Myocyte (in vitro differentiated cells): ENCODE measurements at places on chromosomes 3 and 15. TPM values are rescaled to one million over a fixed set of nuclear protein-coding genes. Genes with fewer than 3 reads are reported as not detected.

The WDR49 gene
- total RNA-seq, result 0.62 TPM in 1 of 2 replicates, not detected in the other

The WDR48 gene
- 16.6 and 20.3 TPM in 2 replicates for total RNA-seq

The ZNF860 gene
- total RNA-seq, result 0.36 and 0.48 TPM in 2 replicates

The GRM7 gene
- not detected in 2 replicates for total RNA-seq

- no peak for DNase-seq
Measured at GRCh38 chr15:65812916-65813315, 20.8 kb upstream of the DENND4A start.

DNA sequence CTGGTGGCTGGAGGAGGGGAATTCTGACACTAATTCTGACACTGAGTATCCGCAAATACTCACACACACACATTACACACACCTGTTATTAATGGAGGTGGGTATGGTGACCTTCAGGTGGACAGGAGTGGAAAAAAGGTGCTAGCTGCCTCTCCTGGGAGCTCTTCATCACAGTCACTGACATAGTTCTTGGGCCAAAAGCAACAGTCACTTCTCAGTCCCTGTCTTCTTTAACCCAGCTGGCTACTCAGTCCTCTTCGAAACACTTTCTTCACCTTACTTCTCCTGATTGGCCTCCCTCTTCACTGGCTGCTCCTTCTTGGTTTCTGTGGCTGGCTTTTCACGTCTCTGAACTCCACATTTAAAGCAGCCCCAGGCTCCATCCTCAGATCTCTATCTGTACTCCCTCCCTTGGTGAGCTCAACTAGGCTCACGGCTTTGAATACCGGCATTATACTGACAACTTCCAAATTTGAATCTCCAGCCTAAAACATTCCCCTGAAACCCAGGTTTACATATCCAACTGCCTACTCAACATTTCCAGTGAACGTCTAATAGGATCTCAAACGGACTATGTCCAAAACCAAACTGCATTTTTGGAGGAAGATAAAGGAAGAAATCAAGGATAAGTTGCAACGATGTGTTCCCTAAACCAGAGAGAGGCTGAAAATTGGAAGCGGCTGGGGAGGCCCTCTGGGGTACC, 53.2 kb upstream of the HEG1 start:
- no peak for DNase-seq

- DNase-seq, result no peak
Measured at GRCh38 chr3:25454005-25454927, 26.2 kb downstream of the RARB start.

GRCh38 chr15:23514484-23514883, 51.0 kb upstream of the MKRN3 start:
- DNase-seq, result no peak

GRCh38 chr3:58052373-58053273, 44.4 kb downstream of the FLNB start:
- DNase-seq, result peak; percentile 87

GRCh38 chr15:83837945-83838571, 184.1 kb downstream of the ADAMTSL3 start:
- peak; percentile 33 for DNase-seq

DNA sequence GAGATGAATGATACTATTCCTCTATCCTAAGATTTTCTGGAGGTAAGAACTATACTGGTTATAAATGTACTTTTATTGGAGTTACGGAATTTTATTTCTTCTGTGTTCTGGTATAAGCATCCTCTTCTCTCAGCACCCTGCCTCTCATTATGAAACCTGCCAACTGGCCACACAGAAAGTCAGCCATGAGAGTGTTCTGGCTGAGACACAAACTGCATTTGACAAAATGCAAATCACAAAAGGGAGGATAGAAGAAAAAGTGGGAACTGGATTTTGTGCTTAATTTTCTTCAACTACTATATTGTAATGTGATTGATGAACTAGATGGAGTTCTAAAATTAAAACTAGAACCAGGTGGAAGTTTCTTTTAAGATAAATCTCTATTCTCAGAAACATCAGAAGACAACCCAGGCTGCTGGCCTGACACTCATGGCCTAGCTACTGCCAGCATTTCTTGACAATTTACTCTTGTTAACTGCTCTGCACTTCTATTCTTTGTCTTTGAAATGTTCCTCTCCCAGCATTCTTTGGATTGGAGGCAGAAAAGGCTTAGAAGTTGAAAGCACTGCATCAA, 143.1 kb downstream of the WDR76 start:
- DNase-seq, result no peak

DNA sequence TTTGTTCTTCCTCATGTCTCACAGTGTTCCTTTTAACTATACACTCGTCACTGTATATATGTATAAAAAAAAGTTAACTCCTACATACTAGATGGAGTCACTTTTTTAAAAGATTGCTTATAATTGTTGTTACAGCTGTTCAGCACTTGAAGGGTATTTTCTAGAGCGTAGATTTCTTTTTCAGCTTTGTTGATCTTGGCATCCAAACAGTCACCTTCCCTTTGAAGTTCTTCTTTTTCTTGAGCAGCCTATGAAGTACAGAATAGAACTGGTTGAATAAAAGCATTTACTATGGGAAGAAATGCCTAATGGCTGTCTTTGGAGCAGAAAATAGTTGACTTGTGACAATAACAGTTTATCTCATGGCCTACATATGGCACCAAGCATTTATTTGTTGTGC, 17.8 kb downstream of the TTC14 start:
- DNase-seq, result peak; percentile 27

DNA sequence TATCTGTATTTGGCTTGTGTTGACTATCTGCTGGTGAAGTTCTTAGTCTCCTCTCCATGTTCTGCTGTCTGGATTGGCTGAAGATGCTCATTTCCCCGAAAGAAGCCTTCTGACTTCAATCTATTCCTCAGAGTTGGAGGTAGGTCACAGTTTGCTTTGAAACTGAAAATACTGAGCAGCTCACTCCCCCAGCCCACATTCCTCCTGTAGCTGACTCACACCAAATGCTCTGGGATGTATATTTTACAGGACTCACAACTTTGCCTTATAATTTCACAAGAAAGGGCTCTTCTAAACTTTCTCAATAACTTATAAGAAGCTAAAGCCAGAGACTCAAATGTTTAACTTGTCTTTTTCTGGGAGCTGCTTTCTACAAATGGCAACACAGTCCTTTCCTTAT, 36.3 kb upstream of the SNX4 start:
- DNase-seq, result no peak

DNA sequence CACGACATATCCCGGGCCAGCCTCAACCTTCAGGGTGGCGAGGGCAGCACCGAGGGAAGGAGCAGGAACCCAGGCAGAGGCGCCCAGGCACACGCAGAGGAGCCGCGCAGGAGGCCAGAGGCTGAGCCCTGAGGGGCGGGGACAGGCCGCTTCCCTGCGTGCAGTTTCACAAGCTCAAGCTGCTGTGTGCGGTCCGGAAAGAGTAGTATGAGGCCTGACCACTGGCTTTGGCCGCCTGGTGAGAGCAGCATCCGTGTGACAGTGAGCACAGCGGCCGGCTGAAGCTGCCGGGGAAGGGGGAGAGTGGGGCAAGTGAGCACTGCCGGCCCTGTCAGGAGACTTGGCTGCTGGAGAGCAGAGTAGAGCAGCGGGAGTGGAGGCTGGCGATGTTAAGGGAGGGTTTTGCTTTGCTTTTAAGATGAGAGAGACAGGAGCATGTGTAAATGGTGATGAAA, 8.7 kb downstream of the ZDHHC19 start:
- peak; percentile 45 for DNase-seq

DNA sequence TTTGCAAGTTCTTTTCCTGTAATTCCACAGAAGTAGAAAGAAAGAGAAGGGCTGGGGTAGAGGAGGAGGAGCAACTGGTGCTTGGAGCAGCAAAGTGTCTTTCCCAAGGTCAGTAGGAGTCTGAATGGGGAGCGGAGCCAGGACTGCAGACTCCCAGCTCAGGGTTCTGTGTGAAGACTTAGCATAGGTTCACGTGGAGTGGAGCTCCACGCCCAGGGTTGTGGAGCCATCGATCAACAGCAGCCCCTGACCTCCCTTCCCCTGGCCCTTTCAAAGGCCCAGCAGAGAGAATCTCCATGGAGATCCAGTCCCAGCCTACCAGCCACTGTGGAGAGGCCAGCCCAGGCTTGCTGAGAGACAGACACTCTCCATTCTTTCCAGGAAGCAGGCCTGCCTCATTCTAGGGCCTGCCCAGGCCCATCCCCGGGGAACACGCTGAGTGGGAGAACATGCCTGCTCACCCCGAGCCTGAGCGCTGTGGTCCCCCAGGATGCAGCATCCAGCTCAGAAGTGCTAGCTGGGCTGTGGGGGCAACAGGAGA, 62.1 kb downstream of the CORO2B start:
- no peak for DNase-seq

GRCh38 chr3:175426805-175427204, 567.7 kb downstream of the NAALADL2 start:
- DNase-seq, result no peak

- DNase-seq, result peak; percentile 9
Measured at GRCh38 chr3:123186695-123187094, 15.0 kb upstream of the SEC22A start.
